ENCODE measurements at places on chromosomes 6 and 20. TPM values are rescaled to one million over a fixed set of nuclear protein-coding genes. Genes with fewer than 3 reads are reported as not detected.

PI3 gene
- total RNA-seq, result not detected

HLA-DQA1 gene
- 4.5 TPM for total RNA-seq

PRR18 gene
- total RNA-seq, result not detected

ADGRG6 gene
- total RNA-seq, result 6.4 TPM

TDRD6 gene
- 1.8 TPM for total RNA-seq

Measured in thoracic aorta (tissue), 2 donors.